Stimulated activated CD8-positive, alpha-beta memory T cell treated with anti-CD3 and anti-CD28 coated beads, Interleukin-4, amount 100 ng/mL, for 1 hour (primary cell): ENCODE measurements at places on chromosomes 1 and 21.

DNA sequence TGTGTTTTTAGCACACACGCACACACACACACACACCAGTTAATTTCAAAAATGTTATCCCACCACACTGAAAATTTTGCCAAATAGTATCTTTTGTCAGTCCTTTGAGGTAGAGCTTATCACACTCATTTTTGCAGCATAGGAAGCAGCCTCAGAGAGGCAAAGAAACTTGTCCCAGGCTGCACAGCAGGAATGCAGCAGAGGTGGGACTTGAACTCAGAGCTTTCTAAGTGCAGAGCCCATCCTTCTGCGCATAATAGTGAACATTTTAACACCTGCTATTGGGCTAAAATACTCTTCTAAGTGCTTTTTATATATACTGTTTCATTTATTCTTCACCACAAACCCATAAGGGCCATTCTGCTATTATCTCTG, 15.0 kb downstream of the FHAD1 start:
- DNase-seq, result no peak

- no peak for DNase-seq
These were observed 90.8 kb downstream of the PLXNA2 start for GRCh38 chr1:208153386-208153785.

GRCh38 chr1:41041614-41042270, 20.2 kb upstream of the SLFNL1 start:
- DNase-seq, result no peak

GRCh38 chr1:219574484-219575087, 38.3 kb downstream of the ZC3H11B start:
- no peak for DNase-seq

- no peak for DNase-seq
These were observed 1.7 kb downstream of the AGMAT start for GRCh38 chr1:15583016-15583706.

DNA sequence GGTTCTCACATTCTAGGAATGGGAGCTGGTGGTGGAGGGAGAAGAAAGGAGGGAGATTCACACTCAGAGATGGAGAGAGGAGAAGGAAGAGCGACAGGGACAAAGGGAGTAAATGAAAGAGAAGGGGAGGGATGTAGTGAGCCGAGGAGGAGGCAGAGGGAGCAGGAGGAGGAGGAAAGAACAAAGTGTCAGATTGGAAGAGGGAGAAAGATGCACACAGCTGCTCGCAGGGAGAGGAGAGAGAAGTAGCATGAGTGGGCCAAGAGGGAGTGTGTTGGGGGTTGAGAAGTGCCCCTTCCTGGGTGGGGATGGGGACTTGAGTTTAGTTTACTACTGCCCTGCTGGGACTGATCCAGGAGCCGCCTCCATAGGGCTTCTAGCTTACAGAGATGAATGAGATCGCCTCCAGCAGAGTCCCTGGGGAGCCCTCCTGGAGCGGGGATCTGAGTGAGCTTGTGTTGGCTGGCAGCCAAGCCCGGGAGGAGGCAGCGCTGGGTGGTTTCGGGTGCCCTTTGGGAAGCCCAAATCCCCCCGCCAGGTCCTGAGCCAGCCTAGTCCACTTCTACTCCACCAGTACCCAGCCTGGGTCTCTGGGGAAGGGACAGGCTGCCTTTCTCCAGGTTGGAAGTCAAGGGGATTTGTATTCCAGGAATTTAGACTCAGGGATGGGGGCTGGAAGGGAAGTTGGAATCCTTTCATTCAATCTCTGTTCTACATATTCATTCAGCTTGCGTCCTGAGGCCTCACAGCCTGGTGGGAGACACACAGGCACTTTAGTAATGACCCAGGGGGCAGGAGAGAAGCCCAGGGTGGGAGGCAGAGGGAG, 20.9 kb downstream of the PTPRU start:
- DNase-seq, result no peak

- no peak for DNase-seq
These were observed 129.0 kb downstream of the LYPLAL1 start for GRCh38 chr1:219302697-219303096.

DNA sequence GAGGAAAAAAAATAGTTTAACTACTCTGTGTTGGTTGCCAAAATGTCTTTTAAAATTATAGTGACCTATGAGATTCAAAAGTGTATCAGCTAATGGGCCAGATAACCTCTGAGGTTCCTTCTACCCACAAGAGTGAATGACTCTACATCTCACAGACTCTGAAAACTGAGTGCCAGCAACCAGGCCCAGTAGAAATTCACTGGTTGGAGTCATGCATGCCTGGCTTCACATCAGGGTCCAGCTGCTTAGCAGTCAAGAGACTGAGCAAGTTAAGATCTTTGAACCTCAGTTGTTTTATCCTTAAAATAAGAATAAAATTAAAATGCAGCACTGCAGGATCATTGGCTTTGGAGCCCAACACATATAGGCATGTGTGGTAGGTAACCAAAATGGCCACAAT, 342.6 kb upstream of the NFIA start:
- DNase-seq, result no peak

GRCh38 chr1:148357037-148357436, 126.1 kb downstream of the PPIAL4G start:
- DNase-seq, result no peak

DNA sequence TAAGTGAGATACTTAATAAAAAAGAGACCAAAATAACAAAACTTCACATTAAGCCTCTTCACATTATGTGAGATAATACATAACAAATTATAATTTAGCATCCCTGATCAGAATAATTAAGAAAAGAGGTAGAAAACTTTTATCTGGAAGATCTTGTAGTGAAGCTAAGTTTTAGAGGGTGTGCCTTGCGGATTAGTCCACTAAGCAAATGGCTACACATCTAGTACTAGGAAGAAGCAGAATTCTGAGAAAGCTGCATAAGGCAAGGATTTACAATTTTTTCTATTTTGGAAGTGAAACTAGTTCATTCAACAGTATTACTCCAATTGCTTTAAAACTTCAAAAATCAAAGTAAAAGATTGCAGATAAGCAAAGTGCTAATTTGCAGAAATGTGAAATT, 3.5 kb downstream of the YOD1 start:
- DNase-seq, result no peak

DNA sequence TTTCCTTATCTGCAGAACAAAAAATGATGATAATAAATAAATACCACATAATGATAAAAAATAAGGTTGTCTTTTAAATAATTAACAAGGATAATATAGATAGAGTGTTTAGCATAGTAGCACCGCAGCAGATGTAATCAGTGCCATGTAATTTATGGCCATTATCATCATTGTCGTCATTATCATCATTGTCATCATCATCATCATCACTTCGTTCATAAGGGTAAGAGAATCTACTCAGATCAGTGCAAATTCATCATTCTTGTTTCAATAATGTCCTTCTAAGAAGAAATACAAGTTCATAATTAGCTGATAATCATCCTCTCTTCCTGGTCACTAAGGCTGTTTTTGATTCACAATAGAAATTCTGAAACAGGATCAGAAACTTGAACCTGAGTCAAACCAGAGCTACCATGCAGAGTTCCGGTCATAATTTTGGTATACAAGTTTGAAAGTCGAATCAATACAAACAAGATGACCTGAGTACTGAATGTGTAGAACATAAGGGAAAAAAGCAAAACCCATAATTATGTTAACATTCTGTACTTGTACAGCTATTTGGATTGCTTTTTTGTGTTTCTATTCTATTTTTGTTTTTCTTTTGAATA, 172.0 kb downstream of the LRRC40 start:
- DNase-seq, result no peak

DNA sequence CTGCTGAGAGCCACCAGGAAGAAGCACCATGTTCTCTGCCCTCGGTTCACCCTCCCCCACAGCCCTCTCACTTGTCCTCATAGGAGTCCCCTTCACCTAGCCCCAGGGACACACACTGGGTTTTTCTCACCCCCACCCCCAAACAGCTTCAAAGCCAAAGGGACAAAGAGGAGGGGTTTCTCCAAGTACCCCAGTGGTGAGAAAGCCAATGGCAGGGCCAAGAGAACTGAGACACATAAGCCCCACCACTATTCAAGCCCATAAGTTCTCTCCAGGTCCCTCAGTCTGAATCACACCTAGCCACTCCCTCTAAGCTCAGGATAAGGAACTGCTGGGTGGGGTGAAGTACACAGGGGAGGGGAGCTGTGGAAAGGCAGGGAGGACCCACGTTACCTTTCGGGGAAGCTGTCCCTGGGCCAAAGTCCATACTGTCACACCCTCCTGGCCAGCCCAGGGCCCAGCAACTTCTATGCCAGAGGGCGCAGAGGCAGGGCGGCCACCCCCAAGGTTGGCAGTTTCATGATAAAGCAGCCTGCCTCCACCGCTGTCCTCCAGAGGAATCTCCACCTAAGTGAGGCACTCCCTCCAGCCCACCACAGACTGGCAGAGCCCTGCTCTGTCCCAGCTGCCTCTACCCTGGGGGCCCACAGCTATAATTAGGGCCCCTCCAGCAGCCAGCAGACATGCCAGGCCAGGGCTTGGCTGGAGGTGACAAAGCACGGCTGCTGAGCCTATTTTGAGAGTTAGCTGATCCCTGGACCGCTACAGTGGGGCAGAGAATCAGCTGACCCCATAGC, 39.0 kb upstream of the PPP1R15B start:
- no peak for DNase-seq

- no peak for DNase-seq
These were observed 2.7 kb downstream of the PTPRC start for GRCh38 chr1:198641501-198641900.

GRCh38 chr1:22291494-22291893, 148.6 kb upstream of the WNT4 start:
- no peak for DNase-seq

DNA sequence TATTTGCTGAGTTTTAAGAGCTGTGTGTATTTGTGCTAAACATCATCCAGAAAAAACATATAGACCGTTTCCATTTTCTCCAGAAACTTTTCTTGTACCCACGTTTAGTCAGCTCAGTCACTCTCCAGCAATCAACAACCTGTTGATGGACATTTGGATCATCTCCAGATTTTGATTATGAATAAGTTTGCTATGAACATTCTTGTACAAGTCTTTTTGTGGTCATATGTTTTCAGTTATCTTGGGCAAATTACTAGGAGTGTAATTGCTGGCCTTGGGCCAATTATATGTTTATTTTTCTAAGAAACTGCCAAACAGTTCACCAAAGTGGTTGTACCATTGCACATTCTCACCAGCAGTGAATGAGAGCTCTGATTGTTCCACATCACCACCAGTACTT, 221.8 kb downstream of the CENPF start:
- no peak for DNase-seq

DNA sequence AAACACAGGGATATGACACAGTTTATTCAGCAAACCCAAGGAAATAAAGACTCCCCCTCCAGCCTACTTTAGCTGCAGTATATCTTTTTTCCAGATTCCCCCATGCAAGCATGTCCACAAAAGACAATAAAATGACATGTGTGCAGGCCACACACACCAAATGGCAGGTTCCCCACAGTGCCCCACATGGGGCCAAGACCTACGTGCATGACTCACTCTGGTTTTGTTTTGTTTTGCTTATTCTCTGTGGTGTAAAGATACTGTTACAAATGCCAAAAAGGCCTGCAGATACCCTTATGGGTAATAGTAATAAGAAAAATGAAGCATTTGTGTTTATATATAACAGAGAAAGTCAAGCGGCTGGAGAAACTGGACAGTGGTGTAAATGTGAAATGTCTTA, 71.6 kb downstream of the RD3 start:
- DNase-seq, result no peak

DNA sequence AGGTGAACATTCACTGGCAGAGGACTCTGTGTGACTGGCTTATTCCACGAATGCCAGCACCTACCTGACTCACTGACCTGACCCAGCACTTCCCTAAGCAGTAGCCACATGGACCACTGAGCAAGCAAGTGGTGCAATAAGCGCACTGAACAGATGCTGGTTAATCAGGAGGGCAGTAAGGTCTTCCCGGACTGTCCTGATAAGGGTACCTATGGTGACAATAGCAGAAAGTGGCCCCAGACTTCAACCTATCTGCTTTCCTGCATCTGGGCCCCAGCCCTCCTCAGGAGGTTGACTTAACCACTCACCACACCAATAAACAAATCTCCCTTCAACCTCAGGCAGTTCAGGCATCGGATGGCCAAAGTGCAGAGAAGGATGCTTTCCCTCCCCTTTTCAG, 65.7 kb downstream of the SETD4 start:
- DNase-seq, result no peak

- DNase-seq, result no peak
These were observed 22.9 kb upstream of the VPS13D start for GRCh38 chr1:12206792-12207424.

- DNase-seq, result no peak
These were observed 217.7 kb downstream of the COL24A1 start for GRCh38 chr1:85938829-85939228.

- no peak for DNase-seq
These were observed 10.1 kb downstream of the TADA1 start for GRCh38 chr1:166865926-166866325.

DNA sequence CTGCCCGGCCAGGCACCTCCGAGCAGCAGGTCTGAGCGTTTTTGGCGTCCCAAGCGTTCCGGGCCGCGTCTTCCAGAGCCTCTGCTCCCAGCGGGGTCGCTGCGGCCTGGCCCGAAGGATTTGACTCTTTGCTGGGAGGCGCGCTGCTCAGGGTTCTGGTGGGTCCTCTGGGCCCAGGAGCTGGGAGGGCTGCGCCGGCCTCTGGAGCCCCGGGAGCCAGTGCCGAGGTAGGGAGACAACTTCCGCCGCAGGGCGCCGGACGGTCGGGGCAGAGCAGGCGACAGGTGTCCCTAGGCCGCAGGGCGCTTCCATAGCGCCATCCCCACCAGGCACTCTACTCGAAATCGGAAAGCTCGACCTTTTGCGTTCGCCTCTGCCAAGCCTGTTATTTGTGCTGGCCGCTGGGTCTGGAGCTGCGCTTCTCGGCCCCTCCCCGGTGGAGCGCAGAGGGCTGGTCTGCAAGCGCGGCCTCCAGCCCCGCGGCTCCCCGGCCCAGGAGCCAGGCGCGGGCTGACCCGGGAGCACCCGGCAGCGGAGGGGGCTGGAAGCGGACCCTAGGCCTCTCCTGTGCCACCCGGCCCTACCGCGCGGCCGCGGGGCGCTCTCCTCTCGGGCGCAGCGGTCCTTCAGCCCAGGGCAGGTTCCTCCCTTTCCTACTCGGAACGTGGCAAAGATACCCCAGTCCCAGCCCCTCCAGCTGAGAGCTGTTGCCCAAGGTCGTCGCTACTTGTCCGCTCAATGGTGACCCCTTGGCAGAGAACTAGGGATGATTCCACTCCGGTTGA, 2.2 kb downstream of the SIM2 start:
- DNase-seq, result no peak

DNA sequence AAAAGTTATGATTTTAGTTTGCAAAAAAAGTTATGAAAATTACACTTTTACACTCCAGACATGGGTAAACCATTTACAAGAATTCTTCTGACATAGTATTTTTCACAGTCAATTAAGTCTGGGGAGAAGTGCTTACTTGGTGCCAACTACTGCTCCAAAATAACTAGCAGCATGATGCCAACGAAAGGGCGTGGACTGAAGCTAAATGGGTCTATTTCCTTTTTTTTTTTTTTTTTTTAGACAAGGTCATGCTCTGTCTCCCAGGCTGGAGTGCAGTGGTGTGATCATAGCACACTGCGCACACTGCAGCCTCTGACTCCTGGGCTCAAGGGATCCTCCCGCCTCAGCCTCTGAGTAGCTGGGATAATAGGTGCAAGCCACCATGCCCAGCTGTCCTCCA, 43.2 kb downstream of the FMO4 start:
- DNase-seq, result no peak

GRCh38 chr1:172906778-172907592, 143.8 kb downstream of the TNFSF18 start:
- DNase-seq, result no peak
